Activated CD4-positive, alpha-beta T cell treated with anti-CD3 and anti-CD28 coated beads for 24 hours (primary cell): ENCODE measurements at places on chromosomes 6 and 20.
A peak's percentile ranks its signal among the peaks of the same experiment; 100 is the strongest.

- peak; percentile 31 for DNase-seq
Observed at GRCh38 chr6:110944681-110945151, 13.8 kb upstream of the GTF3C6 start.

DNA sequence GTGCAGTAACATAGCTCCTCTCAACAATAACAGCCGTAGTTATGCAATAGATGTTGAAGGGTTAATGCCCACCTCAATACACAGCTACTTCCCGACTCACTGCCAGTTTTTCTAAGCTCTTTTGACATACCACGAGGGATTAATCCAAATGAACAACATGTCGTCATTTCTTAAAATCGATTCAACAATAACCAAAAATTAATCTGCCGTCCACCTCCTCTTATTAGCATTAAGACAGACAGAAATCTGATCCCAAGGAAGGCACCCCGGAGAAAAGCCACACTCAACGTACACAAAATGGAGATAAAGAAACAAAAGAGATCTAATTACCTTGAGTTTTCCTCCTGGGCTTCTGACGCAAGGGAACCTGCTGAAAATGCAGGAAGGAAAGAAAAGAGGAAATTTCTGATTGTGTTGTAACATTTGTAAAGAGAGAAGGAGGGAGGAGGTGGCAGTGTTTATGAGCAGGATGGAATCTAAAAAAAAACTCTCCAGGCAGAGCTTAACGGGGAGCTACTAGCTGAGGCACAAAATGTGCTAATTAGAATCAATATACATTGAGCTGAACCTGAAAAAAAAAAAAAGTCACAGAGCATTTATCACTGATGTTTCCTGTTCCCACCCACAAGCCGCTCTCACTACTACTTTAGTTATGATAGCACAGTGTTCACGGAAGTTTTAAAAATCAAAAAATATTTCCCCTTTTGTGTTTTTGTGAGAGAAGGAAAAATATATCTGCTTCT lies 109.3 kb downstream of the IPCEF1 start:
- DNase-seq: no peak

DNA sequence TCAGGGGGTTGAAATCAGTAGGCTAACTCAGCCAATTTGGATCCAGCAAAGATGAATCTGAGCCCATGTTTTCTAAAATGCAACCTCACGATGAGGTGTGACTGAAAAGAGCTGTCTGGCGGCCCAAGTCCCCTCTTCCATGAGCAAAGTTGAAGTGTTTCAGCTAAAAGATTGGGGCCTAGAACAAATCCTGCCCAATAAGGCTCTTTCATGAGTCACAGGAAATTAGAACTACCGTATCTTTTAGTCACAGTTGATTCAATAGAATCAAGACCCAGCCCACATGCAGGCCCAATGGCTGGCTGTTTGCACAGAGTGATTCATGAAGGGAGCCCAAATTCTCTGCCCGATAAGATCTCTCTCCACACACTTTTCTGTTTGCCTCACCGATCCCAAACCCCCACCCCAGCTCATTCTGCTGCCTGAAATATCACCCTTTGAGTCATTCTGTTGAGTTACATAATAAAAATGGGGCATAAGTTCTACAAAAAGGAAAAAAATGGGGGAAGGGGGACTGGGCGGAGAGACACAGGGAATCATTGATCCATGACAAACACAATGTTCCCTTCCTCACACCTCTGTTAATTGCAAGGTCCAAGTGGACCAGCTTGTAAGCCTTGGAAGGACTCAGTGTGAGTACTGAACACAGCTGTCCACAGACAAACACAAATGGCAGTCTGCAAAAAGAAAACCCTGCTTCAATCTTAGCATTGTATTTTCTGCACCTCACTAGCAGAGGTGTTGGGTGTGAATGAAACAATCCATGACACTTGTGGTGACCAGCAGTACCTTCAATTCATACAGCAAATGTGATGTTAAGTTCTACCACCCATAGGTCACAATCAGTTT lies 13.8 kb downstream of the FOXQ1 start:
- no peak for DNase-seq

DNA sequence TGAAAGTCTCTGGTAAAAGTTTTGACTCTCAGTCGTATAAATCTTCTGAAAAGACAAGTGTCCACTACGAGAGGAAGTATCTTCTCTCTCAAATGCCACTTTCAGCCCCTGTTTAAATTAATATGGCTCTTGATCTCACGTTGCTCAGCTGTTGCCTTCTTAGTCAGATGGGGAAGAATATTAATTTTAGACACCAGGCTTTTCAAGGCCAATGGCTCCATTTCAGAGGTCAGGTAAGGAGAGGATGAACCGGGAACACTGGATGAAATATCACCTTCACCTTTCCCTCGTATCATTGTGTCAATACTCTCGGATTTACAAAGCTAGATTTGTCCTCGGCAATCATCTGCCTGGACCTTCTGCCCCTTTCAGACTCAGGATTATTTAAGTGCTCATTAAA lies at the start of gene MYLK4:
TSS of gene MYLK4 (minus strand) at position 91 of the 400 bp plus-strand sequence. CDS start 1,628 bp downstream, outside the sequence.
- no peak for DNase-seq

DNA sequence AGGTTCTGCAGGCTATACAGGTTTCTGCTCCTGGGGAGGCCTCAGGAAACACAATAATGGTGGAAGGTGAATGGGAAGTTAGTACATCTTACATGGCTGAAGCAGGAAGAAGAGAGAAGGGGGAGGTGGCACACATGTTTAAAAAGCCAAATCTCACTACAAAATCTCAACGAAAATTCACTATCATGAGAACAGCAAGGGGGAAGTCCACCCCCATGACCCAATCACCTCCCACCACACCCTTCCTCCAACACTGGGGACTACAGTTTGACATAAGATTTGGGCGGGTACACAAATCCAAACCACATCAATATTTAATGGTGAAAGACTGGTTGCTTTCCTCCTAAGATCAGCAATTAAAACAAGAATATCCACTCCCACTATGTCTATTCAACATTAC lies 13.8 kb upstream of the POLR1H start:
- DNase-seq: no peak

GRCh38 chr20:50691573-50692551 lies 520 bp upstream of the RIPOR3 start:
- no peak for DNase-seq

GRCh38 chr6:111805511-111806164 lies 67.6 kb downstream of the FYN start:
- DNase-seq: peak; percentile 41

DNA sequence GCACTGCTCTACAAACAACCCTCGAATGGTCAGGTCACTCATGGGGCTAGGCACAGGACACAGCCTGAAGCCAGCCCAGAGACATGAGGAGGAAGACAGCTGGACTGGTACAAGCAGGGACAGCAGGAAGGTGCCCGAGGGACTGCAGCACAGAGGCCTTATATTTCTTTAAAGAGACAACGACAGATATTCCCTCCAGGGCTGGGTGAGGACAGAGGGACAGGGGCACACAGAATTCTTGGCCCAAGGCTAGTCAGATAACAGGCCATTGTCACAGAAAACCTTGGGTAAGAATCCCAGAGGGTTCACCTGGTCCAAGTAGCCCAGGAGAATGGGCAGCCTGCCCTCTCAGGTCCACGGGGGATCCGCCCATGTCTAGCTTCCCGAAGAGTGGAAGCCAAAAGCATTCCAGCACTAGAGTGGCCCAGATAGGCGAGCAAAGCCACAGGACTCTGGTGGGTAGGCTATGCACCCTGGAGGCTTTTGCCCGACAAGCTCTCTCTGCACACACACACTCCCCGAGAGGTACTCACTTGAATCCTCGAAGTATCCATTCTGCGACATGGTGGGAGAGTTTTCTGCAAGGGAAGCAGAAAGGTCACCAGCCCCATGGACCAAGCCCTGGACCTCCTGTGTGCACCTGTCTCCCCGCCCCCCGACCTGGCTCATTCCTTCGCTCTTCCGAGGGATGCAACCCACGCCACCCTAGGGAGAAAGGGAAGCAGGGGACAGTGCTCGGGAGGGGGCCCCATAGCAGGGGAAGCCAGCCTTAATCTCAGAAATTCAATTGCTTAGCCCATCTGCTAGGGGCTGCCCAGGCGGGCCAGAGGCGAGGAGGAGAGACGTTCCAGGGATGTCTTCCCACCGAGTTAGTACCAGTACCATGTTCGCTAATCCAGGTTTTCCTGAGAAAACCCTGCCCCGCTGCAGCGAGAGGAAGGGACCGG lies 1.7 kb downstream of the SLC4A11 start:
- no peak for DNase-seq

DNA sequence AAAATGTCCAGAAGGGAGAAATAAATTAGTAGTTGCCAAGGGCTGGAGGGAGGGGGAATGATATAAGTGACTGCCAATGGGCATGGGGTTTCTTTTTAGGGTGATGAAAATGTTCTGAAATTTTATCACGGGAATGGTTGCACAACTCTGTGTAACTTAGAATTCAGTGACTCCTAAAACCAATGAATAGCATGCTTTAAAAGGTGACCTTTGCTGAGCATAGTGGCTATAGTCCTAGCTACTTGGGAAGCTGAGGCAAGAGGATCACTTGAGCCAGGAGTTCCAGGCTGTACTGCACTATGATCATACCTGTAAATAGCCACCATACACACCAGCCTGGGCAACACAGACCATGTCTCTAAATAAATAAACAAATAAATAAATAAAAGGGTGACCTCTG lies 109.0 kb downstream of the ATG5 start:
- no peak for DNase-seq

DNA sequence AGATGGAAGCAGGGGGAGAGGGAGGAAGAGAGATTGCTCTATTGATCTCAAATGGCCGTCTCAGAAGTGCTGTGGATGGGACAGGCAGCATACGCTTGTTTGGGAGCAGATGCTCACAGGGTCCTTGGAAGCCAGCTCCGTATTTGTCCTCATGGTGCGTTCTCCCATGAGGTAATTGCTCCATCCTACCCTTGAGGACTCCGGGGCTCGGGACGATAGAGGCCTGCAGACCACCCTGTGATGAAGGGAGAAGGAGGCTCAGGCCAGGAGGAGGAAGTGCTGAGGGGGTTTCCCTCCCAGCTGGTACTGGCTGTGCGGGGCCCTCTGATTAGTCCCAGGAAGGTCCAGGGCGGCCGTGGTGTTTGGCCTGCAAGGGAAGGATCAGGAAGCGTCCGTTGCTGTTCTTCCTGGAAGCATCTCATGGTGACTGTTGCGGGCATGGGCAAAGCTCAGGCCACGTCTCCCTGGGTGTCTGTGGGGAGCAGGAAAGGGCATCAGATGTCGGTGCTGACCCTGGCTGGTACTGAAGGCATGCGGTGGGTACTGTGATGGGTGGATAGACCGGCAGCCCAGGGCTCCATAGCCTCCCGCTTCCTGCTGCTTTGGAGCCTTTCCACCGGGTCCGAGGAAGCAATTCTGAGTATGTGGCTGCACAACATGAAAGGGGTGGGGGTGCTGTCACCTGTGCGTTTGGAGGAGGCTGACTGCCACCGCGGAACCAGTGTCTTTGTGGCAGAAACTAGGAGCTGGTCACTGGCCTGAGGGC lies 158.3 kb downstream of the SYCP2 start:
- DNase-seq: no peak
